Panc1 (cell line): ENCODE measurements at places on chromosomes 11 and 22.

DNA sequence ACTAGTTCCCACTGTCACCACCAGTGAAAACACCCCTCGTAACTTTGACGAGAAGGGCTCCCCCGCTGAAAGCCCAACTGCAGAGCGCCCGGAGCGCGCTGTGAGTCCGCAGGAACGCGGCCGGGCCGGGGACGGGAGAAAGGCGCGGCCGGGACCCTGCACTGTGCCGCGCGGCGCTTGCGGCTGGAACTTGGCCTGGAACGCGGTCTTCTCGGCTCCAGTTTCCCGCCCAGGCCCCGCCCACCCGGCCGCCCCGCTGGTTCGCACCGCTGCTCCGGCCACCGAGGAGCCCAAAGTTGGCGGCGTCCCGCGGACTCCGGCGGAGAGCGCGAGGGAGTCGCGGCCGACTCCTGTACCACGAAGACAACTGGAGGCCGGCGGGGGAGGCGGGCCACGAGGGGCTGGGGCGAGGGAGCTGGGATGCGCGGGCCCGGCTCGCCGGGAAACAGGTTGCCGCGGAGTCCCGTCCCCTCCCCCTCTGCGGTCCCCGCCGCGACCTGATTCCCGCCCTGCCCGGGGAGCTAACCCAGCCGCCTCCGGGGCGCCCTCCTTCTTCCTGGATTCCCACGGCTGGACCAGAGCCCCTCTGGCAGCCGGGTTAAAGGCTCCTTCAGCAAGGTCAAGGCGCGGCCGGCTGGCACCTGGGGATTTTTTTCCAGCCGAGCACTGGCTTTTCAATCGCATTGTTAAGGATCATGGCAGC lies 3.4 kb downstream of the TENM4 start:
- DNase-seq: no peak

- no peak for DNase-seq
Measured at GRCh38 chr11:94218372-94218771, 86.0 kb upstream of the IZUMO1R start.

DNA sequence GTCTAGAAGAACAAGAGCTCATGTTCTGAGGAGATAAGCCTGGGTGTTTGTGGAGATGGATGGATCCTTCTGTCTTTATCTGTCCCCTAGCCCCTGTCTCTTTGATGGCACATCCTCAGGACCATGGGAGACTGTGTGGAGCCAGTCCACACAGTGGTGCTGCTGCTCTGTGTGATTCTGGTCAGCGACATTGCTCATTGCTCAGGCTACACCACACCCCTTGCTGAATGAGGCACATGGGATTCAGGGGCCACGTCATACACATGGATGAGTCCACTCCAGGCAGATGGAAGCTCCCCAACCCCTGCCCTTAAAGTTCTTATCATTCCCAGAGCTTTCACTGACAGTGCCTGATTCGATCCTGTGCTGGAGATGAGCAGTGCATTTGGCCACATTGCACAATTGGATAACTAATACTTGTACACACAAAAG lies 222.2 kb downstream of the NAV2 start:
- no peak for DNase-seq

GRCh38 chr22:46085828-46086576 lies 64.3 kb upstream of the PPARA start:
- DNase-seq: no peak

- no peak for DNase-seq
Measured at GRCh38 chr11:134529212-134530096, 117.4 kb upstream of the B3GAT1 start.

DNA sequence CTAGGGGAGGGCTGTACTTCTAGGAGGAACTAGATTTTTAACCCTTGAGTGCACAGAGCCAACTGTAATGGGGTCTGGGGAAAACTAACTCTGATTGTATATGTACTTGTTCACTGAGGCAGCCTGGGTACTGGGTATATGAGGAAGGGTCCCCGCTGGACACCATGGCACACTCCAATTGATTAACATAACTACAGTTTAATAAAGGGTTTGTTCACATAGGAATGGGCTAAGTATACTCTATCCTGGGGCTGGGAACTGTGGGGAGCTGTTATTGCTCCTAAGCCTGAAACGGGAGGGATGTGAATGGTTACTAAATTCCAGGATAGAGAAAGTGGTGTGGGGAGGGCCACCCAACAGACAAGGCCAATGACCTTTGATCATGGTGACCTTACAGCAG lies 67.6 kb downstream of the PARVA start:
- no peak for DNase-seq

GRCh38 chr11:66878474-66878873 lies 21.6 kb downstream of the LRFN4 start:
- DNase-seq: no peak

DNA sequence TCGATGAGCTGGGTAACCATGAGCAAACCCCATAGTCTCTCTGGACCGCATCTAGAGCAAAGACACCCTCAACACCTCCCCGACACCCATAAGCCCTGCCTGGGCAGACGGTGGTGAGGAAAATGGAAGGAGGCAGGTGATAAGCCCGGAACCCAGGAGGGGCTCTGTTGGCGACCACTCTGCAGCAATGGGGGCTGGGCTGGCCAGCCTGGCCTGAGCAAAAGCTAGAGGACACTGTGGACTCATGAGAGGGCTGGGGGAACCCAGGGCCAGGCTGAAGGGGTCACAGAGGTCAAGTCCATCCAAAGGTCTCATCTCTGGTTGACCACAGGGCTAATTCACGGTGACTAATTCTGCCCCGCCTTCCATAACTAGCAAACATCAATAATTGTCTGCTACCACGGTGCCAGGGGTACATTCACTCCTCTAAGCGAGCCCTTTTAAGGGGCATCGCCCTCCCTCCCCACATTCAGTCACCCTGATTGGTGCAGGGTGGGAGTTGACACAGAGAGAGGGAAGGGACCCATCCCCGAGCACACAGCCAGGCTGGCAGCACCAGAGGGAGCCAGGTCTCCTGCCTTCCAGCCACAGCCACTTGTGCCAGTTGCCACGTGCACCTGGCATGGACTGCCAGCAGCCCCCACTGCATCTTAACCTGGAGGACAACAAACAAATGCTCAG lies 4.0 kb downstream of the PYGM start:
- DNase-seq: no peak

DNA sequence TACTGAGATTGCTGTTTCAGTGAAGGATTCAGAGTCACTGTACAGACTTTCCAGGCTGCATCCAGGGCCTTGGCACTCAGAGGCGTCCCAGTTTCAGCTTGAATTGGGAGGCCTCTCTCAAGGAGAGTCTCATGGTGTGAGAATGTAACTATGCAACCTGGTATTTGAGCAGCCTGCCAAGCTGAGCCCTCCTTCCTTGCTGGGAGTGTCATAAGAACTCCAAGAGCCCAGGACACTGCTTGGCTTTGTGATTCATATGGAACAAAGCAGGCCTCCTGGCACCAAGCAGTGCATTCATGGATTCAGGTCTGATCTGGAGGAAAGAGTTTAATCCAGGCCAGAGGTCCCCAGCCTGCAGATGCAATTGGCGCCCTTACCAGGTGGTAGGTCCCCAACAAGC lies 171.7 kb downstream of the DBX1 start:
- DNase-seq: no peak

DNA sequence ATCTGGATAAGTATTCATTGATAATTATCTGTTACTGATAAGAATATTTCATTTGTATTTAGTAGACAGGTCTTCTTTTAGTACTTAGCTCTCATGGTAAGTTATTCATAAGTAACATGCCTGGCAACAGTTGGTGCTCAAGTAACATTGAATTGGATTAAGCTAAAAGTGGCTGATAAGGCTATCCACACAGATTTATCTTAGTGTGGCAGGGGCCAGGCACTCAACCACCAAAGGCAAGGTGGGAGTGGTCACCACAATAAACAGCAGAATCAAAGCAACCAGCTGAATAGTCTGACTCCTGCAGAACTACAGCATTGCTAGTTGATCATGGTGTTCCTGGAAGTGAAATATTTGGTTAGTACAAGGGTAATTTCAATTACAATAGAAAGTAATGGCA lies 33.0 kb upstream of the NARS2 start:
- no peak for DNase-seq

- DNase-seq: no peak
Measured at GRCh38 chr22:40826984-40827741, 8.0 kb upstream of the SLC25A17 start.

GRCh38 chr22:36510966-36511881 lies 4.4 kb upstream of the FOXRED2 start:
- DNase-seq: no peak

GRCh38 chr11:15591112-15591537 lies 476.4 kb downstream of the INSC start:
- no peak for DNase-seq

- DNase-seq: no peak
Measured at GRCh38 chr11:10450462-10451425, 4.3 kb upstream of the AMPD3 start.
